ENCODE measurements at places on chromosomes 1 and 21.

DNA sequence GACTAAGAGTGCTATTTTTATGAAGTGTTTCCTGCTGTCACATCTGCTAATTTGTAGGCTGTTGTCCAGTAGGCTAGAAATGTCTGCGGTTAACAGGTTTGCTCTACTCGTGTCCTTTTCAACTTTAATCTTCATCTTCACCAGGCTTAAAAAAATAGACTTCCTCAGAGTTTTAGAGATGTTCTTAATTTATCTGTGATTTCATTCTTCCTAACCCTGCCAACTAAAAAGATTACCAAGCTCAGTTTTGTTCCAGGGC is 66.8 kb downstream of the SASS6 start:
- DNase-seq: no peak

DNA sequence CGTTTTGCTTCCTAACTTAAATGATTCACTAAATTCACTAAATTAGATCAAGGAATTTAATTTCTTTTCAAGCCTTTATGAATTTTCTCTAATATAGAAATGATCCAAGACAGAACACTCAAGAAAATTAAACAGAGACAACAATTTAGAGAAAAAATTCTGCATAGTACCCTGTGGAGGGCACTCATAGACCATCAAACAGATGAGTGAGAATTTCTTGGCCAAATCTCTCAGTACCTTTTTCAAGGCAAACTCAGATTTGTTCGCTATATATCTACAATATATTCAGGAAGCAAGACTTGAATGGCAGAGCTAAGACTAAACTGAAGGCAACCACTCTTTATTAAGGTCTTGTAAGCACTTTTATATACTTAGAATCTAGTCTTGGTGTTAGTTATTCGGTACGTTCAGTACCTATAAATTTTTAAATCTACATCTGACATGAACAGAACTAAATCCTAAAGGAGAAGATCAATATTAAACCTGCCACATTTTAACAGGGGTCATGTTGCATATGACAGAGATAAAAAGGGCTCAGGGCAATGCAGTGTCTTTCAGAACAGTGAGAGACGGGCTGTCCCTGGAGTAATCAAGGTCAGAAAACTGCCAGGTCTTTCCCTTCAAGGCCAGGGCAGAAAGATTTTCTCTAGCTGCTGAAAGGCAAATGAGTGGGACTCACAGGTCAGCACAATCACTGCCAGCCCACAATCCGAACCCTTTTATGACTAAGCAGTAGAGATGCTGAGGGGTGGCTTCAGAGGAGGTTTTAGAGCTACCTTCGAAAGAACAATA is 118.8 kb upstream of the TMPRSS15 start:
- no peak for DNase-seq

- DNase-seq: peak; percentile 63
Observed at GRCh38 chr1:94792473-94793295, 27.5 kb upstream of the SLC44A3 start.

DNA sequence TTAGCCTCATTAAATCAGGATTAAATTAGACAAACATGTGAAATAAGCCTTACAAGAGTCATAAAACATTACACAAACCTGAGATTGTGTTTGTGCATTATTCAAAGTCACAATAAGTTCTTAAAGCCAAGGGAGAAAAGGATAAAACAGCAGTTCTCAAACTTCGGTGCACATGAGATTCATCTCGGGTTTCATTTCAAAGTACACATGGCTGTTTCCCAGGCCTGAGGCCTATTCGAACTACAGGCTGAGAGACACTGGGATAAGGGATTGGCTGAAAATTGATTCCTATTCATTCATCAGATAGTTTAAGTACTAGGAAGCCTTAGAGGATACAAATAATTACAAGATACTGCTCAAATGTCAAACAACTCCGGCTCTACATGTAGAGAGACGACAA is 35.9 kb upstream of the PROX1 start:
- DNase-seq: no peak

GRCh38 chr1:76068953-76069561 is 5.5 kb upstream of the ST6GALNAC3 start:
- no peak for DNase-seq

- no peak for DNase-seq
Observed at GRCh38 chr21:41767606-41768436, 969 bp upstream of the RIPK4 start.

GRCh38 chr21:25506261-25506660 is 101.0 kb downstream of the MRPL39 start:
- DNase-seq: no peak

GRCh38 chr1:53734650-53735211 is 4.2 kb downstream of the GLIS1 start:
- DNase-seq: peak; percentile 91

DNA sequence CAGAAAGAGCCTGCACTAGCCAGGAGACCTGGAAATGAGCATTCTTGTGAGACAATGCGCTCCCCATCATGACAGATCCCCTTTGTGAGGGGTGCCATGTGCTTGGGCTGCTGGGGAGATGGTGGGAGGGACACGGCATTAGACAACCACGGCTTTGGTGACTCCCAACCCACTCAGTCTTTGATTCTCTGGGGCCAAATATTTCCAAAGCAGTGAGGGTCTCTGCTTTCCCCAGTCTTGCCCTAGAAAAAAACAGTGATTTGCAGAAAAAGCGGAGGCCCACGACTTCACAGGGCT is 10.2 kb downstream of the SLC45A3 start:
- no peak for DNase-seq

DNA sequence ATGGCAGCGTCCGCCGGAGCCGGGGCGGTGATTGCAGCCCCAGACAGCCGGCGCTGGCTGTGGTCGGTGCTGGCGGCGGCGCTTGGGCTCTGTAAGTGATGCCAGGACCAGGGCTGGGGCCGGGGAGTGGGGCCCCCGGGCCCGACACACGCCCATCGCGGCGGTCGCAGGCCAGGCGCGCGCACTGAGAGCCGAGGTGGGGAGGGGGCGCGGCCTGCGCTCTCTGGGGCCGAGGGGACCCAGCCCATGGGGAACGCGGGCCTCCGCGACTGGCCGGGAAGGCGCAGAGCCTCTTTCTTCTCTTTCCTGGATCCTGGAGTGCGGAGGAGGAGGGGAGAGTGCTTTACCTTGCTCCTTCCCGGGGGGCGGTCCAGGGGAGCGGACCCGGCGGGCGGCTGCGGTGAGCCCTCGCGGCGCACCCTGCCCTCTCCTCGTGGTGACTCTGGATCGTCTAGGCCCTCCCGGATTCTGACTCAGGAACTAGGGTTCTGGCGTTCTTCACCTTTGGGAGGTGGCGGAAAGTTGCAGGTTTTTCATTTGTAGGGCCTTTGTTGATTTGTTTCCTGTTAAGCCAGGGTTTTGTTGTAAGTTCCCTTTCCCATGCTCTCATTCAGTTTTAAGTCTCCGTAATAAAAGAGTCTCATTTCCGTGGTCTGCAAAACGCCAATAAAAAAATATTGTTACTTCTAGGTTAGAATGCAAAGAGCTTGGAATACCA is 529 bp downstream of the MPZL1 start:
- DNase-seq: no peak

DNA sequence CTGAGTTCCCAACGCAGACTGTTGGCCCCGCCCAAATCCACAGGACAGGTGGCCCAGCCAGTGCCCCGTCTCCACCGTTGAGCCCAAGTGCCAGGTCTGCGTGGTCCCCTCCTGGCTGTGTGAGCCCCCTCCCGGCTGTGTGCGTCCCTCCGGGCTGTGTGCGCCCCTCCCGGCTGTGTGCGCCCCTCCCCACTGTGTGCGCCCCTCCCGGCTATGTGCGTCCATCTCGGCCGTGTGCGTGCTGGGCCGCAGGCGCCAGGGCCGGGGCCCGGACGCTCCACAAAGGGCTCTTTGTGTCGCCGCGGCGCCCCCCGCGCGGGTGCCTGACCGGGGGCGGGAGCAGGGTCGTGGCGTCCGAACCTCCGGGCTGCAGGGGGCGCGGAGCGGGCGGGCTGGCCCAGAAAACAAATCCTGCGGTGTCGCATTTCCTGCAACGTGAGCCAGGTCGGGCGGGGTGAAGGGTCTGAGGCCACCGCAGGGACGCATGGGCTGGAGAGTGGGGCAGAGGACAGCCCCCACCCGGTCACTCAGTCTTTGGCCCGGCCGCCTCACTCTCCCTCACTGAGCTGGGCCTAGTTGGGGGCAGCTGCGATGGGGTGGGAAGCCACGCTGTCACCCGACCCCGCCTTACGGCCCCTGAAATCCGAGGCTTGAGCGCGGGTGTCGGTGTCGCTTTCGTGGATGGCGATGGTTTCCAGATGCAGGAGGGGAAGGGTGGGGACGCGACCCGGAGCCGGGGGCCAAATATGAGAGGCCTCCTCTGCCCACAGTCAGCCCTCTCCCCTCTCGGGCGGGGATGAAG is 18.8 kb downstream of the TNFRSF25 start:
- DNase-seq: no peak

- DNase-seq: peak; percentile 72
Observed at GRCh38 chr1:167714439-167715156, 7.2 kb upstream of the MPZL1 start.

- DNase-seq: no peak
Observed at GRCh38 chr1:210360852-210361477, 32.3 kb downstream of the HHAT start.

DNA sequence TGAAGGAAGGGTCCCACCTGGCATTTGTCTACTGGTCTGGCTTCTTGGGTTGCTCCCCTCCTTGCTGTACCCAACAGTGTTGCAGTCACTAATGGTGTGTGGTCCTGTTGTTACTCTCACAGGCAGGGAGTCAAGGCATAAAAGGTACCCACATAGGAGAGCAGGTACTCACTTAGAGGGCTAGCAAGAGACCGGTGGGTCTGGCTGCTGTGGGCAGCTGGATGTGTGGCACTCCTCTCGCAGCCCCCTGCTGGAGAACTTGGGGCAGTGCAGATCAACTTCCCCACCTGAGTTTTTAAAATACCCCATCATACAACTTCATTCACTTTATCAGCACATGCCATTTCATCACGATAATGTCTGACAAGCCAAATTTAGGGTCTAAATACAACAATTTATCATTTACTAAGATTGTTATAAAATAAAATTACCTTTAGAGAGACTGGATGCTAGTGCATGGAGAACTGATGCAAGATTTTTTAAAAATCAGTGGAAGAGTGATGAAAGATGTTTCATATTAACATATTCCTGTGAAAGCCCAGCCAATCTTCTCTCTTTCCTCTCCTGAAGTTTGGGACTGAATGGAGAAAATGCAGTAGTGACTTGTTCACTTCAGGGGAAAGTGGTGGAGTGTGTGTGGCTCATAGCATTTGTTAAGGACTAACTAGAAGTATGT is 42.8 kb downstream of the ACP6 start:
- peak; percentile 6 for DNase-seq

GRCh38 chr1:242065813-242066212 is 66.9 kb upstream of the MAP1LC3C start:
- no peak for DNase-seq

- DNase-seq: no peak
Observed at GRCh38 chr1:98049370-98050135, 128.7 kb upstream of the DPYD start.

- DNase-seq: no peak
Observed at GRCh38 chr1:223776826-223777454, 64.6 kb downstream of the CAPN2 start.

DNA sequence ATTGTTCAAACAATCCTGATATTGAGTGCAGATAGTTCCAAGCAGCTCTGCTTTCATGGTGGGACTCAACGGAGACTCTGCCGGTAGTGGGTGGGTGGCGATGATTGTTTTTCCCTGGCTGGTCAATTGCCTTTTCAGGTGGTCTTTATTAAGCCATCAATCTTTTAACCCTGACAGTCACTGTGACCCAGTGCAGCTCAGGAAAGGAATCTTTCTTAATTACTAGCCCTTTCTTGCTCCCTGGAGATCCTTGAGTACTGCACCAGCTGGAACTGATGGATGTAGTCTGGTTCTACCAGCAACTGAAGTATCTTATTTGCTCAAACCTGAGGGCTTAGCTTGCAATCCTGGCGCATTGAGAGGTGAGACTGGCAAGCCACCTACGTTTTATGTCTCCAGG is 196.4 kb downstream of the PLPP3 start:
- DNase-seq: no peak

DNA sequence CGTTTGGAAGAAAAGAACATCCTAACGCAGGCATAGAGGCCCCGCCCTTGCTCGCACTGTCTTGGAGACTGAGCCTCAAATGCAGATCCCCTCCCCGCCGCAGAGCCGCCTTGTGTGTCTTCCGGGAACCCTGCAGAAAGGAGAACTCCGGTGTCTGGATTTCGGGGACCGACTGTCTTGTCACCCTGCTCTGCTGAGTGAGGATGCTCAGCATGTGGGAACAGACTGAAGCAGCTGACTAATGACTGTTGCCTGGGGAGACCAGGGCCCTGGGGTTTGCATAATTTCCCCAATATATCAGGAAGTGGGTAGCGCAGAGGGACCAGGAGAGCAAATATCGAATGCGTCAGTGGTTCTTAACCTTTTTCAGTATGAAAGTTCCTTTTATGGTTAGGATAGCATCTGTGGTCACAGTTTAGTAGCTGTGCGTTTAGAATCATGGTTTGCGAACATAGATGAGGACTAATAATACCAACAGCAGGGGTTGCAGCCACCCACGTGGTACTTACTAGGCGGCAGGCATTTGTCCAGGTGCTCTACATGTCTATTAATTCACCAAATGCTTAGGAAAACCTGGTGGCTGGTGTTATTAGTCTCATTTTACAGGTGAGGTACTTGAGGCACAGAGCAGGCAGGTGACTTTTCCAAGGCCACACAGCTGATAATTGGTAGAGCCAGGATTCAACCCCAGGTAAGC is 14.3 kb downstream of the GPR137B start:
- DNase-seq: no peak

GRCh38 chr1:55329091-55329490 is 113.9 kb upstream of the USP24 start:
- DNase-seq: no peak

DNA sequence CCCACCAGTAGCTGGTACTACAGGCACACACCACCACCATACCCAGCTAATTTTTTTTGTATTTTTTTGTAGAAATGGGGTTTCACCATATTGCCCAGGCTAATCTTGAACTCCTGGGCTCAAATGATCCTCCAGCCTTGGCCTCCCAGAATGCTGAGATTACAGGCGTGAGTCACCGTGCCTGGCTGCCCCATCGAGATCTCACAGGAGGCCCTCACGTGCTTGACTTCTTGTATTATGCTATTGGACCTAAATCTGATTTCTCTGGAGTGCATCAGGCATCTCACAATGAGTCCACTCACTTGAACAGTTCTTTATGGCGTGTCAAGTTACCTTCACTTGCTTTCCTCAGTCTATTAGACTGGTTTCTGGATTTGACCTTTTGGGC is 9.3 kb upstream of the RSRP1 start:
- no peak for DNase-seq

DNA sequence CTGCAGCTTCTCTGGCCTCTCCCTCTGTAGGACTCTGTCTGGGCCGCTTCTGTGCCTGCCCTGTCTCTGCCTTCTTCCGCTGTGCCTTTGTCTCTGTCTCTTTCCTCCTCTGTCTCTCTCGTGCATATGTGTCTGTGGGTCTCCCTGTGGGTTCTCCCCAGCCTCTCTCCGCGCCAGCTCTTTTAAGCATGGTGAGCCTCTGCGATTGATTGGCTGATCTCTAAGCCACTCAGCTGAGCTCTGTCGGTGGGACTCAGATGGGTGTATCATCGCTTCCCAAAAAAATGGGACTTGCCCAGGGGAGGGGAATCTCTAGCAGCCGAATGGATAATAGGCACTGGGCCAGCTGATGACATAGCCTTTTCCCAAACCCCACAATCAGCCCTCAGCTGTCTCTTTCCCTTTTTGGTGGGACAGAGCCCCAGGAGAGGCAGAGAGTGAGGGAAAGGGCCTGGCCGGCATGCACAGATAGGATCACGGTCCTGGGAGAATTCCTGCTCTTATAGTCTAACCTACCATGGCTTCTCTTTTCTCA is at the start of gene ADAMTS4:
Gene ADAMTS4, minus strand, starts transcription at position 158 of the 535 bp plus-strand sequence. CDS start 427 bp downstream, outside the sequence.
- peak; percentile 81 for DNase-seq
